Stimulated activated CD4-positive, alpha-beta T cell treated with anti-CD3 and anti-CD28 coated beads, Interleukin-15, amount 100 ng/mL, for 24 hours (primary cell): ENCODE measurements at places on chromosomes 2 and 18.

- peak; percentile 77 for DNase-seq
Measured at GRCh38 chr18:11733031-11733430, 44.0 kb downstream of the GNAL start.

DNA sequence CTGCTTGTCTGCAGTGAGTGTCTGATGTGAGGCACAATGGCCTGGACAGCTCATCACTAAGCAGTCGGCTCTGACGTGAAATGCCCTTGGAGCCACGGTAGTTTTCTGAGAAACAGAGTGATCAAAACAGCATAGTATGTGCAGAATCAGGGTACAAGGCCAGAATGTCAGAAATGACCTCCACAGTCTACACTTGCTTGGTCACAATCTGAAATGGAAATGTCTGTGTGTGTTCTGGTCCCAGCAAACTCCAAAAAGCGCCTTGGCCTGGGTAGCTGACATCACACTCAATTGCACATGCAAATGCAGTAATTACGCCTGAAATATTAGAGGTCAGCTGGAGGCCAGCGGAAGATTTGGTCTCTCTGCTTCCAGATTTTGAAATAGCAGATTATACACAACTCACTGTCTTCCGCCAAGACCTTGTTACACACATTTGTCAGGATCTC is 95.4 kb downstream of the CTAGE1 start:
- no peak for DNase-seq

- DNase-seq = no peak
Measured at GRCh38 chr2:24571828-24572442, 80.9 kb downstream of the NCOA1 start.

DNA sequence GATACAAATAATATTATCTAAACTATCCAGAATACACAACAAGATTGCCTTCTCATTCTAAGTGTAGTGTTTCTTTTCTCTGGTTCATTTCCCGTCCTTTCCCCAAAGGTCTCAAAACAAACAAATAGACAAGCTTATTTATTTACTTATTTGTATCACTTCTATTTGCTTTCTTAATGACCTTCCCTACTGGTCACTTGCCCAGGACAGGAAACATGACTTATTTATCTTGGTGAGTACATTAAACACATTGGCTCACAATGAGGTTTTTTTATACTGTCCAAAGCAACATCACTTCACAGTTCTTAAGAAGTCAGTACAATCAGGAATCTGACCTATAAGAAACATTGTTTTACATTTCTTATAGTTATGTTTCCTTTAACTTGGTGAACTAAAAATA is 123.3 kb upstream of the KYNU start:
- DNase-seq = no peak

DNA sequence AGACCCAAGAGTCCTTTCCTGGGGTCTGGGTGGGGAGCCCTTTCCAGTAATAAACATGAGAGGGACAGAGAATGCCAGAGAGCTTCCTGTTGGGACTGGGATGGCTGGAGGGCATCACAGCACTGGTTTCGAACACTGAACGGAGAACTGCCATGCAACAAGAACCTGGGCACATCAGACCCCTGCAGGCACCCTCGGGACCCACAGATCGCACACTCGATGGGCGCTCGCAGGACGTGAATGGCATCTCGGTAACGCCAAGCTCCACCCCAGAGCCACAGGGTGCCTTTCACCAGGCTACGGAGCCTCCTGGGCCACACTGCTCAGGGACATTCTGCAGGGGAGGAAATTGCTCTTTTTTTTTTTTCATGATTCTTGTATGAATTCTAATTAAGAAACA is 25.1 kb downstream of the SLC66A2 start:
- no peak for DNase-seq

DNA sequence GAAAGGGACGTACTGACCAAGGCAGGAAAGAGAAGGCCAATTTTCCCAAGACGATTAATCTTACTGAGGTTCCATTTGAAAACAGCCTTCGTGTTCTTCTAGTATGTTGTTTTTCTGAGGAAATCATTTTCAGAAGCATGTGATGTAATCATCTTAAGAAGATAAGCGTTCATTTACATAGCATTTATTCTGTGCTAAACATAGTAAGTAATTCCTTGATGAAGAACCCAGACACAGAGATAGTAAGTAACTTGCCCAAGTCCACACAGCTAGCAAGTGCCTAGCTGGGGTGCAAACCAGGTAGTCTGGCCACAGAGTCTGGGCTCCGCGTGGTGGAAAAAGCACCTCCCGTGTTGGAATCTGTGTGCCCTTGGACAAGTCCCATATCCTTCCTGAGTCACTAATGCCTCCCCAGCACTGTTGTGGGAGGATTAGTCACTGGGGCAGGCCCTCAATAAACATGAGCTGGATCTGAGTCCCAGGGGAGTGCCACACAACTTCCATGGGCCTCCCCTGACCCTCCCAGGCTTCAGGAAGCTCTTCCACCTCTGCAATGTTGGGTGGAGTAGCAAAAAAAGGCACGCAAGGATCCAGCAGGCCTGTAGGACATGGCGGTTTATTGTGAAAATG is 26.9 kb upstream of the ASAP2 start:
- no peak for DNase-seq
